ENCODE measurements at places on chromosomes 1 and 21. TPM values are rescaled to one million over a fixed set of nuclear protein-coding genes. Genes with fewer than 3 reads are reported as not detected.
A peak's percentile ranks its signal among the peaks of the same experiment; 100 is the strongest.

ETNK2 gene
- 40.7 TPM for total RNA-seq

- DNase-seq, result no peak
Measured at GRCh38 chr1:6353955-6354658, 39.5 kb downstream of the ACOT7 start.

DNA sequence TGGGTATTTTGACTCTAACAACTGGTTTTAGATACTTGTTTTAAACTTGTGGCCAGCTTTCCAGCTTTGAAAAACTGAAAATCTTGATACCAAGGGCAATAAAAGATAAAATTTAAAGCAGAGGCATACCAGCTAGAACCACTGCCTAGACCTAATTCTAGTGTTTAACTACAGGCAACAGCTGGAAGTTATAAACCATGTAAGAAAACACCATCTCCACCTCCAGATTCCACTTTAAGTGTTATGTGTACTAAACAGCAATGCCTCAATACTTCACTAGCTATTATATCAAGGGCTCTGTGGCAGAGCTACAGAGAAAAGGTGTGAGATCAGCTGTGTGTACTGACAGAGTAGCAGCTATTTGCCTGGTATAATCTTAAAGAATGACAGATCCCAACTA is 69.5 kb downstream of the LPAR3 start:
- no peak for DNase-seq

GRCh38 chr1:156750711-156751450 is 594 bp downstream of the HDGF start:
- DNase-seq, result no peak

DNA sequence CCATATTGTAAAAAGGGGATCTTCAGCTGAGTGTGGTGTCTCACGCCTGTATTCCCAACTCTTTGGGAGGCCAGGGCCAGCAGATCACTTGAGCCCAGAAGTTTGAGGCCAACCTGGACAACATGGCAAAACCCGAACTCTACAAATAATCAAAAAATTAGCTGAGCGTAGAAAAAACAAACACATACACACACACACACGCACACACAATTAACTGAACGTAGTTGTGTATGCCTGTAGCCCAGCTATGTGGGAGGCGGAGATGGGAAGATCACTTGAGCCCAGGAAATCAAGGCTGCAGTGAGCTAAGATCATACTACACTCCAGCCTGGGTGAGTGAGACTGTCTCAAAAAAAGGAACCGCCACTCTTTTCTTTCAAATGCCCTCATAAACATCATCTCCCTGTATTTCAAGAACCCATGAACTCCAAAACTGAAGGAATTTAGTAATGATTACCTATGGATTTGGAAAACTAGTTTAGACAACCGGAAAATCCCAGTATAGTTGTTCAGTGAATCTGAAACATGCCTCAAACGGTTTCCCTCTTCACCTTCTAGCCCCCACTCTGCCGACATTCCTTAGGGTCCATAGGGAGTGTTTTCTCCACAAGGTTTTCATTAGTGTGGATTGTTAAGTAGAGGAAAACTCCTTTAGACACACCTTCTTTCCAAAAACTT is 4.5 kb downstream of the TXNIP start:
- DNase-seq, result peak; percentile 54
